Stomach (tissue), 19 donors: ENCODE measurements at places on chromosomes 5 and 9. TPM values are rescaled to one million over a fixed set of nuclear protein-coding genes. Genes with fewer than 3 reads are reported as not detected.
A peak's percentile ranks its signal among the peaks of the same experiment; 100 is the strongest.

LPCAT1 gene
- total RNA-seq, result 19.8 TPM

DNA sequence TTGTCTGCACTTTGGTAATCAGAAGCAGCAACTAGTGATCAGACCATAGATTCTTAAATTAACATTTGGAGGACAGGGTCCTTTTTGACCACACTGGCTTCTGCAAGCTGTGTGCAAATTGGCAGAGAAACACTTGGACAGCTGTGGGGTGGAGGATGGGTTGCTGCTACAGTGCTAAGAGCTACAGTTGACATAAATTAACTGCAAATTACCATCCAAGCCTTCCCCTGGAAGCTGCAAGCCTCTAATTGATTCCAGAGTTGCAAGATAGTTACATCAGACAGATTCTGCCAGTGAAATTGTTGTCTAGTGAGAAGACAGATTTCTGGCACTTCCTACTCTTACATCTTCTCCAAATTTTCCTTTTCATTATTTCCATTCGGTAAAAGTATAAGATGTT, 517.7 kb downstream of the DIRAS2 start:
- DNase-seq, result peak; percentile 75

GRCh38 chr5:175548626-175549311, 70.4 kb downstream of the SFXN1 start:
- DNase-seq, result no peak

PCAT7 gene
- total RNA-seq, result 0.87 TPM
